ENCODE measurements at places on chromosomes 11 and 22.
A peak's percentile ranks its signal among the peaks of the same experiment; 100 is the strongest.

DNA sequence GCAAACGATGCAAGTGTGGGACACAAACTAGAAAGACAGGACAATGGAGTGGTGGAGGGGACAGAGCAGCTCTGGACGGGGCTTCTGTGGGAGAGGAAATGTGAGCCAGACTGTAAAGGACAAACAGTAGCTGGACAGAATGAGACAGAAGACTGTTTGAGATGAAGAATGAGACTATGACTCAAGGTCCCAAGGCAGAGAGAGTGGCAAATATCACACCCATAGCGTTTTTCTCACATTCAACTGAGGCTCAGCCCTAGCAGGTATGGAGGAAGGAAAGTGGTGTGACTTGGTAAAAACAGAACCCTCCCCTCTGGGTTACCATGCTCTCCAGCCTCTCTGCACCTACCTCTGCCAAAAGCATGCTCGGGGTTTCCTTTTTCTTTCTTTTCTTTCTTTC is 96.5 kb downstream of the RPL27A start:
- no peak for DNase-seq

GRCh38 chr11:46537121-46537520 is 56.7 kb downstream of the AMBRA1 start:
- DNase-seq, result no peak

DNA sequence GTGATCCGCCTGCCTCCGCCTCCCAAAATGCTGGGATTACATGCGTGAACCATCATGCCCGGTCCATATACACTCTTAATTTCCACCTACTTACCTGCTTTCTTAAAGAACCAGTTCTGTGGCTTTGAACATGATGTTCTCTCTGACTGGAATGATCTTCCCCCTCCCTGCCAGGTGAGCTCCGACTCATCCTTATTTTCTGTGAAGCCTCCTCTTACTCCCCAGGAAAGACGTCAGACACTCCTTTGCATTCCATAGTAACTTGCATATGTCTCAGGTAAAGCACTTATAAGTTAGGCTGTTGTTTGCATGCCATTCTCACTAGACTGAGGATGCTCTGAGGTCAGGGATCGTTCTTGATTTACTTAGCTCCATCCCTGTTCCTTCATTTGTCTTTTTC is 91.8 kb upstream of the RAB1B start:
- DNase-seq, result no peak

DNA sequence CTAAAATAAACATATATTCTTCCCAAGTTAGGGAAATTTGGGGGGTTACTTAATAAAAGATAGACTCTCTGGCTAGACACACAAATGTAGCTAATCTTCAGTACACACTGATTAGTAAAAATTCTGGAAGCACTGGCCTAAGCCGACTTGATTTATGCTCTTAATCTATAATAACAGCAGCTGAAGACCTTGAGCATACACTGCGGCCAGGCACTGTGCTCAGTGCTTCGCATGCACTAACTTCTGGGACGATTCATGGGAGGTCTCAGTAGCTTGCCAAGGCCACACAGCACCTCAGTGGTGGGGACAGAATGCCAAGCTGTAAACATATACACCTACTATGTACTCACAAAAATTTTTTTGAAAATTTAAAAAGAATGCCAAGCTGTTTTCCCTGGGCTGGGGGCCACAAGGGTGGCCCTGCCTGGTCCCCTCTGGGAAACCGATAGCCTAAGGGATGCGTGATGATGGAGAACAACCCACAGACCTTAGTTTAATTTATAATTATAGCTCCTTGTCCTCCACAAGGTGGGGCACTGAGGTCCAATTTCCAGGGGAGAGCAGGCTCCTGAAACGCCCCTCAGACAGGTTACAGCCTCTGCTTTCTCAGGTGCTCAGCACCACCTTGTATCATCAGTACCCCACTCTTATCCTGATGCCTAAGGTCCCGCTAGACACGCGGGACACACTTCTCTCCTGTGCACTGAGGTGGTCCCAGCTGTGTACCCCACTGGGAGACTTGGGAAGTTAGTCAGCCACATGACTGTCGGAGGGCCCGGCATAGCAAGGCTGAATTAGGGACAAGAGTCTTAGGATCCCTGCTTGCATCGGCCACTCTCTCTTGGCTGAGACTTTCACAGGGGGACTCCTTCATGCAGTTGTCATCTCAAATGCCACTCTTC is 20.1 kb downstream of the SERPIND1 start:
- no peak for DNase-seq

- no peak for DNase-seq
Measured at GRCh38 chr22:17172029-17172833, 13.2 kb upstream of the HDHD5 start.

DNA sequence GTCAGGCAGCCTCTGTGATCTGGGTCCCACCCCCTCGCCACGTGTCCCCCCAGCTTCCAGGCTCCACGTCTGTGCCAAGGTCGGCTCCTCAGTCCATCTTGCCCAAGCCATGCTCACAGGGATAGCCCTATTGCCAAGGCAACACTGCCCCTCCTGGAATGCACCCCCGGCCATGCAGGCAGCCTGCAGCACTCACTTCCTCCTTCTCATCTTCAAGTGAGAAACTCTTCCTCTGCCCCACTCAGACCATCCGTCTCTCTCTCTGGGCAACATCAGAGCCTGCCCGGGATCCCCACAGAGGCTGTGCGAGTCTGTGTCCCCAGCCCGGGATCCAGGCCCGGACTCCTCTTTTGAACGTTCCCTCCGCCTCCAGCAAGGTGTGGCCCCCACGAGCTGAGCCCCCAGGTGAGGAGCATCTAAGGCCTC is 852.3 kb downstream of the BRD1 start:
- DNase-seq, result no peak

DNA sequence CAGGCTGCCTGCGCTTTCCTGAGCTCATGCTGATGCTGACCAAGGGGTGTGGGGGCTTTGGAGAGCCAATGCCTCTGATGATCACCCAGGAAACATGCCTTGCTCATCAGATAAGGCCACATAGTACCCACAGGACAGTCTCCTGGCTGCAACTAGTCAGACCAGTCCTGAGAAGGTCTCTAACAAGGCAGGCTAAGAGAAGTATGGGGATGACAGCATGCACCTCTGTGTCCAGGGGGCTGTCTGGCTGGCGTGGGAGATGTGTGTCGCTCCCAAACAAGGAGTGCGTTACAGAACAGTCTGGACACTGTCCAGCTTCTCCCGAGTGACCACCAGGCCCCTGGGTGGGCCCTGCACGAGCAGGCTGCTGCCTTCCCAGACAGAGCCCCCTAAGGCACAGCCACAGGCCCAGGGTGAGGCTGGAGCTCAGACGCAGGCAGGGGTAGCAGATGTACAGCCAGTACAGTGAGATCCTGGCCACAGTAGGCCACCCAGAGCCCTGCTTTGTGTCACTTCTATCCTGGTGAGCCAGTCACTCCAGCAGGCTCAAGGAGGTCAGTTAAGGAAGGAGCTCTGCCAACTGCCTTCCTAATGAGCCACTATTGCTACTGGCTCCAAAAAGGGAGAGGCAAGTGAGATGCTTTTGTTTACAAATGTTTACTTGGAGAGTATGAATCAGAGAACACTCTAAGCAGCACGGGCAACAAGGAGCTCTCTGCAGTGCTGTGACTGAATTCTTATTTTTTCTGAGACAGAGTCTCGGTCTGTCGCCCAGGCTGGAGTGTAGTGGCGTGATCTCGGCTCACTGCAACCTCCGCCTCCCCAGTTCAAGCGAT is 66.0 kb upstream of the CLTCL1 start:
- DNase-seq, result no peak

GRCh38 chr11:117002639-117003299 is 95.5 kb downstream of the SIK3 start:
- no peak for DNase-seq

- no peak for DNase-seq
Measured at GRCh38 chr11:64103277-64103985, 62.5 kb downstream of the MACROD1 start.

DNA sequence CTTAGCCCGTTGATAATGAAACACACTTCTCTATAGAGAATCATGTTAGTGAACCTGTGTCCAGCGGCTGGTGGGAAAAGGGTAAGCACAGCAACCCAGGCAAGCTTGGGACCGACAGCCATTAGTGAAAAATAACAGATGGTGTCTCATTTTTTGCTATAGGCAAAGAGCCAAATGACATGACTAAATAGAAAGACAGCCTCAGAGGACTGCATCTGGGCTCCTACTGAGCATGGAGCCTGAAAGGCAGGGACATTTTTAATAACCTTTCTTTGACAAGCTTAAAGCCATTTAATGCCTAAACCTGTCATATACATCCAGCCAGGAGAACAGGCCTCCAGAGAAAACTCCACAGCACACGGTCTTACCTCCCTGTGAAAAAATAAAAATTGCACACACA is 67.0 kb downstream of the FANCF start:
- DNase-seq, result no peak

GRCh38 chr22:38941488-38941987 is 15.9 kb upstream of the APOBEC3A start:
- no peak for DNase-seq

DNA sequence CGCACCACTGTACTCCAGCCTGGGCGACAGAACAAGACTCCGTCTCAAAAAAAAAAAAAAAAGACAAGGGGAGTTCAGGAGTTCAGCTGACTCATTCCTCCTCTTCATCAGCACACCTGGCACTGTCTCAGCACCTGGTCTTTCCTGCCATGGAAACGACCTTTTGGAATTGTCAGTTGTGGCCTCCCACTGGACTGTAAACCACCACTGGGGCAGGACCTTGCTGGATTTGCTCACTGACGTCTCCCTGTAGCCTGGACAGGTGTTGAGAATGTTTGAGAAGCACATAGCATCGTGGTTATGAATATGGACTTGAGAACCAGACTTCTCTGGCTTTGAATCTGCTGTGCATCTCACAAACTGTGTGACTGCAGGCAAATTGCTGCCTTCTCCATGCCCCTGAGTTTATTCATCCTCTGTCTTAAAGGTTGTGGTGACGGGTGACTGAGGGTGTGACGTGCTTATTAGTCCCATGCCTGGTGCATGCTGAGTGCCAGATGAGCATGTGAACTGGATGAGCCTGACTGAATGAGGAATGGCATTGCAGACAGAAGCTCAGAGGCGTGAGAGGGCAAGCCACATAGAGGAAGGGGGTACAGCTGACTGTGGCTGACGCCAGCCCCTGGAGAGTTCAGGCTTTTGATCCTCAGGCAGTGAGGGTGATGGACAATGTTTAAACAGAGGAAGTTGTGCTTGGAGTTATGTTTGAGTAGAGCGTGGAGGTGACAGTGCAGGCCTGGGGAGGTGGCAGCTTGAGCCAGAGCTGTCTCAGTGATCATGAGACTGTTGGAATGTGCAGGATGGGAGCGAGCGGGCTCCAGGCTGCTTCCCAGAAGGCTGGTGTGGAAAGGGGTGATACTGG is 12.7 kb downstream of the TOM1 start:
- peak; percentile 86 for DNase-seq

DNA sequence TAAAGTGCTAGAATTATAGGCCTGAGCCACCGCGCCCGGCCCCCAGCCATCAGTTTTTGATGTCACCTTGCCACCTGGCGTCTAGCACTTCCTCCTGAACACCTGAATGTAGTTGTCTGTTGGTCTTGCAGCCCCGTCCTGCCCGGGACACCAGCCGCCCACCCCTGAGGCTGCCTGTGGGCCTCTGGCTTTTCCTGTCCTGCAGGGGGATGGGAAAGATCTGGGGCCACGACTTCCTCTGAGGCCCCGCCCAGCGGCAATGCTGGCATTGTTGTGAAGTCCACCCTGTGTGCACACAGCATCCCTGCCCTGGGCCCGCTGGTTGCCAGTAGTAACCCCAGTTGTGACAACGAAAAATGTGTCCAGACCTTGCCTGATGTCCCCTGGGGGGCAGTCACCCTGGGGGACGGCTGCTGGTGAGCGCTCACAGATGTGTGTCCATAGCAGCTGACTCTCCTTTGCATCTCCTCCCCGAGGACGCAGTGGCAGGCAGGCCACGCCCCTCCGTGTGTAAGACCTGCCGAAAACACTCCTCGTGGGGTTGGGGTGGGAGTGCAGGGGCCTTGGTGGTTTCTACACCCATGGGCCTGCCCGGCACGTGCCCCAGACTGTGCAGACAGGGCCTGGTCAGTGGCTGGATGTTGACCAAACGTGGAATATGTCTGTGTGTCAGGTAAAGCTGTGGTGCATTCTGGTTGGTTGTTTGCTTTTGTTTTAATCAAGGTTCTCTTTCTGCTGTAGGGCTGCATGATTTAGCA is 6.8 kb downstream of the SELENOO start:
- no peak for DNase-seq

GRCh38 chr11:96424693-96425092 is 34.9 kb downstream of the JRKL start:
- DNase-seq, result no peak

DNA sequence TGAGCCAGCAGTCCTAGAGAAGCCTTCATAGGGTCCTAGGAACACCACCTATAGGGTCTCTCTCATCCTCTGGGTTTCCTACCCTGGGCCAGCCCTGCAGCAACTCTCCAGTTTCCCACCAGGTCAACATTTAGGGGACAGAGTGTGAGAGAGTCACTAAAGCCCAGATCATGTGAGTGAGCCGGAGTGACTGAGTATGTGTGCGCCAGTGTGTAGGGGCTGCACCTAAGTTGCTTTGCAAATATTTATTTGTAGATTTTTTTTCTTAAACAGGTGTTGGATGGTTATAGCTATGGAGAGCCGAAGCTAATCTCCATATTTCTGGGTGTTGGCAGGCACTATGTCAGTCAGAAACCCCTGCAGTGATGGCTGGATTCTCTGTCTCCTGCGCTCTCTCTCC is 232.5 kb upstream of the NCAM1 start:
- no peak for DNase-seq

DNA sequence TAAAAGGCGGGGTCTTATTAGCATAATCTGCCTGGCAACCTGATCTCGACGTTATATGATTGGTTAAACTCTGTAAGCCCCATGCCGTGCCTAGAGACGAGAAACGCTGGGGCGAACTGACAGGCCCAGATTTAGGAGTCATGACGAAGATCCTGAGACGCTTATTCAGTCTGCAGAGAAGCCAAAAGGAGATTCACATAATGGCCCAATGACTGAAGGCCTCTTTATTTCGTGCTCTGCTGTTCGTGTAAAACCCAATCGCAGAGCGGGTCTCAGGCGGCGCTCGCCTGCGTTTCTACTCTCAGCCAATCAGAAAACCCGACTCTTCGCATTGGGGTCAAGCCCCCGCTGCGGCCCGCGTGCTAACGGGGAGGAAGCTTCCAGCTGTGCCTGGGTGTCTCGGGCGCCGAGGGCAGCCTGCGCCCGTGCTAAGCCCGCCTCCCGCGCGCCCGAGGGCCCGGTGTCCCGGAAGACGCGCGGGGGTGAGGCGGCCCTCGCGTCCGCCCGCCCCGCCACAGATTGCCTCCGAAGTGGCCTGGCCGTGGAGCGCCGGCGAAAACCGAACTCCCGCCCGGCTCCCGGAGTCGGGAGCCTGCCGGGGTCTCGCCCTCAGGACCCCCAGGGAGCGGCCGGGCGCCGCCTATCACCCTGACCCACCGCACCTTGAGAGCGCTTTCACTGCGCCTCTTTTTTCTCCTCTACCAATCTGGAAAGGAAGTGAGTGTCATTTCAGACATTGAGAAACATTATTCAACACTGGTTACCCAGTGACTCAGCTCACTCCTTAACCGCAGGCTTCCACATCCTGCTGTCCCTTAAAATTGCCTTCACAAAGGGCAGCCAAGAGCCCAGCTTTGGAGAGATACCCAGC is 446 bp upstream of the PRDM10 start:
- peak; percentile 94 for DNase-seq
